ENCODE measurements at places on chromosomes 5 and 9.

- no peak for DNase-seq
These were observed 91.5 kb upstream of the EGFLAM start for GRCh38 chr5:38166832-38167231.

DNA sequence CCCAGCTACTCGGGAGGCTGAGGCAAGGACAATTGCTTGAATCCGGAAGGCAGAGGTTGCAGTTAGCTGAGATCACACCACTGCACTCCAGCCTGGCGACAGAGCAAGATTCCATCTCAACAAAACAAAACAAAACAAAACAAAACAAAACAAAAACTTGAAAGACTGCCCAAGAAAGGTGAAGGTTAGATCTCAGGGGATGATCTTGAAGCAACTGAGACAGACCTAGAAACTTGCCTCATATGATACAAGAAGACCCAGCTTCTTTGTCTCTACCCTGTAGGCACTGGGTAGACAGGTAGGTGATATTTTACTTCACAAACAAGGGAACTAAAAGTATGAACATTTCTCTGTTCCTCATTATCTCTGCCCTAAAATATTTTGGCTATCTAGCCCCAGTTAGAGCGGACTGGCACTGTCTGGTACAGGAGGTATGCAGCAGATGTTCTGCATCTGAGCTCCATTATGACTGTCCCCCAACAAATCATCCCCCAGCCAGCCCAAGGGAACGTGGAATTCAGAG is 26.3 kb upstream of the SHOC1 start:
- no peak for DNase-seq

DNA sequence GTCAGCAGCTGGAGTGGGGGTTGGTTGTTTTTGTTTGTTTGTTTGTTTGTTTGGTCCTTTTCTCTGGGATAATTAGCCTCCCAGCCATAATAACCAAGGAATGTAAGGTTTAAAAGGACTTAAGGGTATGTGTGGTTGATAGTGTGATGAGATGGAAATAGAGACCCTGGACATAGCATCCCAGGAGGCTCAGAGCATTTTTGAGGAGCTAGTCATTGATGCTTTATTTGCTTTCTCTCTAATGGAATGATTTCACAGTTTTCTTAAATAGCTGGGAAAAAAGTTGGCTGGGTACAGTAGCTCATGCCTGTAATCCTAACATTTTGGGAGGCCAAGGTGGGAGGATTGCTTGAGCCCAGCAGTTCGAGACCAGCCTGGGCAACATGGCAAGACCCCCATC is 45.1 kb downstream of the TTC1 start:
- DNase-seq = no peak

DNA sequence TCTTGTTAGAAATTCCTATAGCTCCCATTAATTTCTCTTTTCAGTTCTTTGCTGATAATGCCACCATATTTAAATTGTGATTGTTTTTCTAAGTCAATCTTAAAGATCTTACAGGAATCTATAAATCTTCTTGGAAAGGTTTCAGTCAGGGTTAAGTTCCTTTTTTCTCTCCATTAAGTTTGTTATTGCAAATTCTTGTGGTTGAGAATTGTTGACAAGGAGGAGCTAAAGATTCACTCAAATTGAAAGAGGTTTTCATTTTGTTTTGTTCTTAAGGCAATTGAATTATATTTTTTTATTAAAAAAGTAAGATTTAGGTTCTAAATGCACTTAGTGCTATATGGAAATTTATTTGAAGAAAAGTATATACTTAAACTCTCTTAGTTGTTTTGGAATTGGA is 213.4 kb downstream of the PRR16 start:
- DNase-seq = no peak

DNA sequence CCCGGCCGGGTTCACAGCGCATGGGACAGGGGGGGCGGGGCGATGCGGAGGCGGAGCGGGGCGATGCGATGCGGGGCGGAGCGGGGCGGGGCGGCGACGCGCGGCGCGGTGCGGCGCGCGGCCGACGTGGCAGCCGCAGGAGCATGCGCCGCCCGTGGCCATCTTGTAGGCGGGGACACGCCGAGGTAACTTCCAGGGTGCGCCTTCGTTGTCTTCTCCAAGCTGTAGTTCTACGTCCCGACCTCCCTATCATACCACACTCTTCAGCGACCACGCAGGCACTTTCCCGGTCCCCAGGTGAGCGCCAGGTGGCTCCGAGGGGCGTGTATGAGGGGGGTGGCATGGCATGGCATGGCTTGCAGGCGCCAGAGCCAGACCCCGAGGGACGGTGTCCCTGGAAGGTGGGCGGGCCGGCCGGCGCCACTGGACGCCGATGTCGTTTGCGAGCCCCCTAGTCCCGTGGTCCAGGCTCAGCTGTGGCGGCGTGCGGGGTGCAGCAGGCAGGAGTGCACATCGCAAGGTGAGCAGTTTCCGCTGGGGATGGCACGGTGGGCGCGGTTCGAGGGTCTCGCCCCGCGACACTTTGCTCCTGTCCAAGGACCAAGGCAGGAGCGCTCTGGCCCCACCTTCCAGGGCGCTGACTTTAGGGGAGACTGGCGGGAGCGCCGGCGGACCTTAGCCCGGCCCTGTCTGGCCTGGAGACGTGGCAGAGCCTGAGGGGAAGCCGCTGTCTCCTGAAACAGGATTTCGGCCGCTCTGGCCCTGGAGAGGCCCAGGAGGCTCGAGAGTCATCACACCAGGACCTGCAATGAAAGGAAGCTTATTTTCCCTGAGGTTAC is at the start of gene PRRC1:
Gene PRRC1, plus strand, starts transcription at position 161 of the 839 bp plus-strand sequence. CDS start 5,840 bp downstream, outside the sequence.
- peak; percentile 81 for DNase-seq
